ENCODE measurements at places on chromosomes 12 and 14.

- no peak for DNase-seq
Observed at GRCh38 chr14:24673534-24674203, 39.7 kb upstream of the GZMB start.

DNA sequence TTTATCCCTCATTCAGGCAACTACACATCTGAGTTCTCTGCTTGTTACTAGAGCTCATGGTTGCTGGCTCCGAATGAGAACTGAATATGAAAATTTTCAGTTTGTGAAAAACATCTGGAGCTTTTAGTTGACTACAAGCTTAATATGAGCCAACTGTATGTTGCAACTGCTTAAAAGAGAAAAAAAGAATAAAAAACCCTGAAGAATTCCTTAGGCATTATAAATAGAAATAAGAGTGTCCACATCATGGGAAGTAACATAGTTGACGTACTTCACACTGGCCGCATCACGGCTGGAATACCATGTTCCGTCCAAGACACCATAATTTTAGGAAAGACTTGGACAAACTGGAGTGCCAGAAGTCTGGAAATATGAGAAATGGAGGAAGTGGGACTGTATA, 57.9 kb downstream of the PDE3A start:
- DNase-seq: no peak

GRCh38 chr12:106769546-106769945, 4.9 kb upstream of the RIC8B start:
- no peak for DNase-seq

DNA sequence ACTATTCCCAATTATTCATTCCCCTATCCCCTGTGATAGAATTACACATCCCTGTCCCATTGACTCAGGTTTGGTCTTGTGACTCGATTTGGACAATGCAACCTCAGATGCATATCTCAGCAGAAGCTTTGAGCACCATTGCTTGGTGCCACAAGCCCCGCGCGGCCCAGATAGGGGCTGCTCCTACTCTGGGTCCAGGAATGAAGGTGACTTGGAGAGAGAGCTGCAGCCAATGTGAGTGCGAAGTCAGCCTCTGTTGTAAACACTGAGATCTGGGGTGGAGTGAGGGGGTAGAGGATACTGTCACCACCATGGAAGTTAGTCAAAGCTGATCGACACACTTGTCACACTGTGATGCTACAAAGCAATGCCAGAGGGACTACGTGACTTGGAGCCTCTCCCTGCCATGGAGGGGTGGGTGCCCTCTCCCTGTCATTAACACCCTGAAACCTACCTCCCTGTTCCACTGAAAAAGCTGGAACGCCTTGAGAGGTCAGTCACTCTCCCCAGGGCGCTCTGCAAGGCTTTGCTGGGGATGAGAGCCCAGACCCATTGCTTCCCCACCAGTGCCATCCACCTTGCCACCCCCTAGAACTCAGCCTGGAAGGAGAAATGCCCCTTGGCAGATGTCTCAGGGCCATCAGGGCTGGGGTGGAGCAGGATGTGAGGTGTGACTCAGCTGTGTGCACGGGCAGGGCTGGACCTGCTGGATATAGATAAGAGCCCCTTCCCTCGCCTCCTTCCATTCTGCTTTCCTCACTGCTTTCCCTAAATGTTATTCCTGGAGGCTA, 6.6 kb upstream of the PLEK2 start:
- DNase-seq: no peak

DNA sequence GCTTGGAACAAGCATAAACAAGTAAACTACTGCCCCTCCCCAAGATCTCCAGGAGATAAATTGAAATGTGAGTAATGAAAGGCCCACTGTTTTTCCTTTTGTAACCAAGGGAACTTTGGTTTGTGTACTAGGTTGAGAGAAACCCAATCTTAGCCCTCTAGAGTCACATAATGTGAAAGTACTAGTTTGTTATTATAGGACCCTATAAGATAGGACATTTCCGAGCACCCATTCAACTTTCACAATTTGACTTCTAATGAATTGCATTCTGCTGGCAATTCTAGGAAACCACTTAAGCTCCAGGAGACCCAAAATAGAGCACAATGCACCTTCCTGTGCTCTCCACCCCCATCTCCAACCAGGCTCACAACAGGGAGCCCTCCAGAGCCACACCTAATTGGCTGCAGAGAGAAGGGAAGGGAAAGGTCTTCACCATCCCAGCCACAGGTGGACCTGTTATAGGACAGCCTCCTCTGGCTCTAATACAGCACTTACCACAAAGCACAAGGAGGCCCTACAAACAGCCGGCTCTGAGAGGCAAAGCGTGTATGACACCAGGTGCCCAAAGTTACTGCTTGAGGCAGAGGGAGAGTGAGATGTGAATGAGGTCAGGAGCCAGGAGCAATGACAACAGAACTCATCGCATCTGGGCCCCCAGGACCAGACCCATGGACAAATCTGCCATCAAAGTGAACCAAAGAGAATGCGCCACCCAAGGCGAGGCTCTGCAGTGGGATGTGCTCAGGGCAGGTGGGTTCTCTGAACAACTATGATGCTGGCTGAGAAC, 163.3 kb upstream of the NTF3 start:
- no peak for DNase-seq

- peak; percentile 55 for DNase-seq
Observed at GRCh38 chr14:20469890-20470602, 840 bp downstream of the PNP start.

GRCh38 chr12:51320695-51321320, 3.2 kb downstream of the BIN2 start:
- no peak for DNase-seq

DNA sequence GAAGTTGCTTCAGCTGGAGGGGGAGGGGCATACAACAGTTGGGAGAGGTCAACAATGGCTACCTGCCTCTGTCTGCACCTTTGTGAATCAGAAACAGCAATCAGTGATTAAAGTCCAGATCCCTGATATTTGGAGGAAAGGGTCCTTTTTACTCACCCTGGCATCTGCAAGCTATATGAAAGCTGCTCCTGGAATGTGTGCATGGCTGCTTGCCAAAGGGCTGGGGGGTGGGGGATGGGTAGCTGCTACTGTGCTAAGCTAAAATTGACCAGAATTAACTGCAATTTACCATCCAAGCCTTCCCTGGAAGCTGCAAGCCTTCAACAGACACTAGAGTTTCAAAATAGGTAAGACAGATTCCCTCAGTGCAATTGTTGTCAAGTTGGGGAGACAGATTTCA, 13.5 kb upstream of the GTF2A1 start:
- DNase-seq: peak; percentile 26

GRCh38 chr12:23066095-23066494, 441.1 kb downstream of the ETNK1 start:
- DNase-seq: no peak

Data from NCI-H1694 treated with DMSO at 0.1 percent for 48 hours (cell line).